ENCODE measurements at places on chromosomes 16 and 17.

- no peak for ATAC-seq
Measured at GRCh38 chr16:28237754-28238357, 26.1 kb upstream of the XPO6 start.

GRCh38 chr16:30997725-30998711, 12.4 kb downstream of the STX1B start:
- peak; percentile 88 for ATAC-seq

- ATAC-seq, result no peak
Measured at GRCh38 chr17:44267818-44268490, at the start of gene SLC4A1. TSS of gene SLC4A1 (minus strand) at chr17:44268135. CDS start at chr17:44262866, 5,269 bp downstream.

DNA sequence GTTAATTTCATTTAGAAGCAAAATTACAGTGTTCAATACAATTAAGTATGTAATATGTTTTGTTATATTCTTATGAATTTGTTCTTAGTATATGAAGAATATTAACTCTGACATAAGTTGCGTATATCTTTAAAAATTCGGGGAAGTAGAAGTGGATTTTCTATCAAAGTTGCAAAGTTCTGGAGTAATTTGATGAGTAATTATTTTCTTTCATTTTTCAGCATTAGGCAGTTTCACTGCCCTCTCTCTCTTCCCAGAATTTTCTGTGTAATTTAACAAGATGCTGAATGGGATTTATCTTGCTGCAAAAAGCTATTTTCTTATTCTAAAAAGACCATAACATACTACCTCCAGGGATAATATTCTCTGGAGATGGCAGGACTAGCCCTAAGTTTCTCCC, 8.9 kb upstream of the CCL18 start:
- ATAC-seq, result no peak

DNA sequence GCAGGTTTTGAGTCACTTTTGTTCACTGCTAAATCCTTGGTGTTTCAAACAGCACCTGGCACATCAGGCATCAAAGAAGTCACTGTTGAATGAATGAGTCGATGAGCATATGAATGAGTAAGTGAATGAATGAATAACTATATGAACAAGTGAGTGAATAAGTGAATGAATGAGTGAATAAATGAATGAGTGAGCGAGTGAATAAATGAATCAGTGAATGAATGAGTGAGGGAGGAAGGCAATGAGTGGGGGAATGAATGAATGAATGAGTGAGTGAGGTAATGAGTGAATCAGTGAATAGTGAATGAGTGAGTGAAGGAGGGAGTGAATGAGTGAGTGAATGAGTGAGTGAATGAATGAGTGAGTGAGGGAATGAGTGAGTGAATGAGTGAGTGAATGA, 28.8 kb downstream of the TMEM114 start:
- no peak for ATAC-seq

DNA sequence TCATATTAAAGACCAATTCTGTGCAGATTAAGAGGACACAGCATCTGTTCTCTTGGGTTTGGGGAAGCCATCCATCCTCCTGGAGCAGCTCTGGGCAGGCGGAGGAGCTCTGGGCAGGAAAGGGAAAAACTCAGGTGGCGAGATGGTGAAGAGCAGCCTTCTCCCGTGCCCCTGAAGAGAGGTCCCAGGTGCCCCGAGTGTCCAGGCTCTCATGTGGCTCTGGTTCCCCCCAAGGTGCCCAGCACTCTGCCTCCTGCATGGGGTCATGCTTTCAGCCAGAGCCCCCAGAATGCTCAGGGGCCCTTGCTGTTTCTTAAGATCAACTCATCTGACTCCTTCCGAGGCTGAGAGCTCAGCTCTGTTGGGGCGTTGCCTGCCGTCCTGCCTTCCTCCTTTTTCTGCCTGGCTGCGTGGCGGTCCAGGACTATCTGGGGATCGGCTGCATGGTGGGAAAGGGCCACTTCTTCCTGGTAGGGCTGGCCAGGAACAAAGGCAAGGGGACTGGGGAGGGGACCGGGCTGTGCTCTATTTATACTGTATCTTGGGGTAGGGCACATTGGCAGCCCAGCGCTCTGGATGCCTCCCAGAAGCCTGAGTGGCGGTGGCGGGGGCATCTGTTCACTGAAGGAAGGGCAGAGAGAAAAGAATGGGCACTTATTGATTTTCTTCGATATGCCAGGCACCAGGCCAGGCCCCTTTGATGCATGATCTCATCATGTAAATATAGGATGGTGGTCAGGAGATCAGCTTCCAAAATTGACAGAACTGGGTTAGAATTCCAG, 103.2 kb upstream of the SDK2 start:
- no peak for ATAC-seq

GRCh38 chr17:16427020-16427419, 11.6 kb downstream of the TRPV2 start:
- no peak for ATAC-seq

- no peak for ATAC-seq
Measured at GRCh38 chr16:27665881-27666280, 115.9 kb downstream of the KATNIP start.

DNA sequence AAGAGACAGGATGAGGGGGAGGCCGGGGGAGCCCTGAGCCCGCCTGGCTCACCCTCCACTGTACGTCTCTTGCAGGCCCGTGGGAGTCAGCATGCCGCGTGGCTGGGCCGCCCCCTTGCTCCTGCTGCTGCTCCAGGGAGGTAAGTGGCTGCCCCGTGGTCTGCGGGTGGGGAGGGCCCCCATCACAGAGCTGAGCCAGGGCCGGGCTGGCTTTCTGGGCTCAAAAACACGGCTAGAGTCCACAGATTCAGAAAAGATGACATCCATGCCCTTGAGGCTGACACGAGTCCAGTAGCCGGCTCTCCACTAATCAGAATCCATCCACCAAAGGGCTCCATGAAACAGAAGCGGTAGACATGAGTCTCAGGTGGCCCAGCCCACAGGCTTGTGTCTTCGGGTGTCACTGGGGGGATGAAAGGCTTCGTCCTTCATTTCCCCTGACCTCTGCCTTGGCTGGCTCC, 28.0 kb downstream of the IL21R start:
- no peak for ATAC-seq

DNA sequence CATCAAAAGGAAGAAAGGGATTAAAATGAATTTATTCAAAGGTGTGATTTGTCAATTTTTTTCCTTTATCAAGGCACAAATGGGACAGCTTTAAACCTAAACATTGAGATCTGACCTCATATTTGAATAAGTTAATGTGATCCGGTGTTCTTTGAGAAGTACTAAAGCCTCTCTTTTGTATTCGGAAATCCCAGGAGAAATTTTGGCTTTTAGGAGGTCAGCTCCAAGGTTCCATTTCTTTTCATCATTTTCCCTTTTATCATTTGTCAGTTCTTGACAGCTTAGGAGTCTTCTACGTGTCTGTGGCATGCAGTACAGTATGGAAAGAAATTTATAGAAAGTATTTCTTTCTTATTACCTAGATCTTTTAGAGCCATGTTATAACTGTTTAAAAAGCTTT, 873.4 kb upstream of the CDH8 start:
- ATAC-seq, result no peak

- ATAC-seq, result no peak
Measured at GRCh38 chr17:79937391-79938335, 98.0 kb downstream of the TBC1D16 start.

GRCh38 chr17:81741594-81742452, 29.7 kb downstream of the SLC25A10 start:
- ATAC-seq, result peak; percentile 65

GRCh38 chr16:84284154-84284722, 10.4 kb upstream of the WFDC1 start:
- peak; percentile 39 for ATAC-seq

DNA sequence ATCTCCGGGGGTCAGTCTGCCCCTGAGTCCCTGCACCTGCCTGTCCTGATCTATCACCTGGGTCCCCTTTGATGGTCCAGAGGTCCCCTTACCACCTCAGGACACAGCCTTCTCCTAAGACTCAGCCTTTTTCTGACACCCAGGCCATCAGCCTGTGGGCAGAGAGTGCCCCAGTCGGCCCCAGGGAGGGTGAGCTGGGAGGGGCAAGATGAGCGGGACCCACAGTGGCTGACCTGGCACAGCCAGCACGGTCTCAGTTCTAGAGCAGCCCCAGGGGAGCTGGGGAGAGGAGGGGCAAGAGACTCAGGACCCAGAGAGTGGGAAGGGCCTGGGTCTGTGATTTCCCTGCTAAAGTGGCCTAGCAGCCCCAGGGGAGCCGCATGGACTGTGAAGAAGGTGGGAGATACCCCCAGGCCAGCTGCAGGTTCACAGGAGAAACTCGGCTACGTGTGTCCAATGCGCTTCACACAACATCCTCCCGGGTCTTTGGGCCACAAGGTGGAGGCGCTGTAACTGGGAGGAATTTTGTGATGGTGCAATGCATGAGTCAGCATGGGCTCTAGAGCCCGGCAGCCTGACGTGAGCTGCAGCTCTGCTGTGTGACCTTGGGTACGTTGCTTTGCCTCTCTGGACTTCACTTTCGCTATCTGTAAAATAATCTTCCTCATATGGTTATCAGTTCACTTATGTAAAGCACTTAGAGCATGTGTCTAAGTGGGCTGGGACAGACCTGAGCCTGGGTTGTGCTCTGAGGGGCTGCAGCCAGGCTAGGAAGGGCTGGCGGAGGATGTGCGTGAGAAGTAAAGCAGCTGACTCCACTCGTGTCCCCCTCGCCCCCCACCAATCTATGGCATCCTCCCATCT, 67.2 kb upstream of the LHX1 start:
- no peak for ATAC-seq

GRCh38 chr17:78583091-78583490, 5.9 kb upstream of the DNAH17 start:
- peak; percentile 90 for ATAC-seq

DNA sequence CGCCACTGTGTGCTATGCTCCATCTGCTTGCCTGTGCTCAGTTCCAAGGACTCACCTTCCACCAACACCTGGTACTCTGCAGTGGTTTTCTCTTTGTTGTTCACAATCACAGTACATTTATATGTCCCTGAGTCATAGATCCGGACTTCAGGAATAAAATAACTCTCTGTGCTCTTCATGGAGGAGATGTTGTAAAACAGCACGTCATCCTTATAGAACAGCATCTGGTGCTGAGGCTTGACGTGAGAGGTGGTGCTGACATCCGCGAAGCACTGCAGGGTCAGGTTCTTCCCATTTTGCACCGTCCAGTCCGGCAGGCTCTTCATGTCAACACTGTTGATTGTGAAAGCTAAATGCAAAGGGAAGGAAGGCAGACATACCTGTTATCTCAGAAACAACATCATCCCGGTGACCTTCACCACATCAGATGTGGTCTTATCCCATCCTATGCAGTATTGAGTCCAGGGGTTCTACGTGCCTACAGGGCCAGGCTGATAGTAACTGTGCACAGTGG, 12.8 kb downstream of the PECAM1 start:
- no peak for ATAC-seq

DNA sequence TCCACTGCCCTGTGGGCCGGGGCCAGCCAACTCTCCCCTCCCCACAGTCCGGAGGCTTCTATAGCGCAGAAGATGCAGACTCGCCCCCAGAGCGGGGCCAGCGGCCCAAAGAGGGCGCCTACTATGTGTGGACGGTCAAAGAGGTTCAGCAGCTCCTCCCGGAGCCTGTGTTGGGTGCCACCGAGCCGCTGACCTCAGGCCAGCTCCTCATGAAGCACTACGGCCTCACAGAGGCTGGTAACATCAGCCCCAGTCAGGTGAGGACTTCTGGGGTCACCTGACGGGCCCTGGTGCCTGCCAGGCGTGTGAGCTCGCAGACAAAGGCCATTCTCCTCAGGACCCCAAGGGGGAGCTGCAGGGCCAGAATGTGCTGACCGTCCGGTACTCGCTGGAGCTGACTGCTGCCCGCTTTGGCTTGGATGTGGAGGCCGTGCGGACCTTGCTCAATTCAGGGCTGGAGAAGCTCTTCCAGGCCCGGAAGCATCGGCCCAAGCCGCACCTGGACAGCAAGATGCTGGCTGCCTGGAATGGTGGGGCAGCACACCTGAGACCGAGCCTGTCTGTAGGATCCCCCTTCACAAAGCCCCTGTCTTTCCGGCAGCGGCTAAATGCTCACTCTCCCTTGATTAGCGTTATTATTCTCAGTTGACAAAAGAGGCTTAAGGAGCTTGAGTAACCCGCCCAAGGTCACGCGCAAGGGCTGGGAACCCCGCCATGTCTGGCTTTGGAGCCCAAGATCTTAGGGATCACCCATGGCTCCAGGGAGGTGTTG, 3.9 kb downstream of the SPATA20 start:
- ATAC-seq, result peak; percentile 75

GRCh38 chr17:43966276-43966675, 12.5 kb upstream of the PYY start:
- no peak for ATAC-seq

- ATAC-seq, result no peak
Measured at GRCh38 chr17:35214192-35214591, 20.0 kb upstream of the SLC35G3 start.

- ATAC-seq, result peak; percentile 77
Measured at GRCh38 chr16:15950161-15950854, 892 bp downstream of the ABCC1 start.

GRCh38 chr17:3600529-3601205, 8.5 kb downstream of the TRPV1 start:
- no peak for ATAC-seq

- ATAC-seq, result peak; percentile 66
Measured at GRCh38 chr17:35731917-35732805, 722 bp downstream of the RASL10B start.

DNA sequence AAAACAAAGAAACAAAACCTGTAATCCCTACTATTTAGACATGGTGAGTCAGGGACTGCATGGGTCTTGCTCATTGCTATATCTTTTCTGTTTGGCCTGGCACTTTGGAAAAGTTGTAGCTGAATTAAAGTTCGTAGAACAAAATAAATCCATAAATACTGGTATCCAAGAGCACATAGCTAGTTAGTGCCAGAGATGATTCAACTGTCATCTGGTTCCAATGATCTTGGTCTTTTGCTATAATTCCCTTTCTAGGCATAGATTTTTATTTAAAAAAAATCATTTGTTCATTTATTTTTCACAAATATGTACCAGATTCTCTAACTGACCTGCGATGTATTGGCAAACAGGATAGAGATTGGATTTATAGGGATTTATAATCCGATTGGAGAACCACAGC, 1436.1 kb upstream of the GOT2 start:
- ATAC-seq, result no peak

- peak; percentile 56 for ATAC-seq
Measured at GRCh38 chr16:10862438-10862837, 14.6 kb upstream of the CIITA start.

- no peak for ATAC-seq
Measured at GRCh38 chr16:89981414-89981813, 32.9 kb downstream of the DEF8 start.

DNA sequence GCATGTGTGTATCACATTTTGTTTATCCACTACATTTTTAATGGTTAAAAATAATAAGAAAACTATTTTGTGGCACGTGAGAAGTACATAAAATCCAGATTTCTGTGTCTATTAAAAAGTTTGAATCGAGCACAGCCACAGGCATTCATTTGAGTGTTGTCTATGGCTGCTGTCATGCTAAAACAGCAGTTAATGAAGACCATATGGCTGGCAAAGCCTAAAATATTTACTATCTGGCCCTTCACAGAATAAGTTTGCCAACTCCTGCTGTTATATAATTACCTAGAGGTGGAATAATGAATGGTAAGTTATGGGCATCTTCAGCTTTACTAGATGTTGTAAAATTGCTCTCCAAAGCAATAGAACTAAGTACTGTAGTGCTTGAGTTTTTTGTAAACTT, 30.5 kb downstream of the TMEM98 start:
- ATAC-seq, result peak; percentile 84
